Stimulated activated effector memory CD8-positive, alpha-beta T cell treated with anti-CD3 and anti-CD28 coated beads, Interleukin-12 subunit alpha, Interleukin-12 subunit beta, amount 100 ng/mL, for 72 hours (primary cell): ENCODE measurements at places on chromosomes 7 and 10.

DNA sequence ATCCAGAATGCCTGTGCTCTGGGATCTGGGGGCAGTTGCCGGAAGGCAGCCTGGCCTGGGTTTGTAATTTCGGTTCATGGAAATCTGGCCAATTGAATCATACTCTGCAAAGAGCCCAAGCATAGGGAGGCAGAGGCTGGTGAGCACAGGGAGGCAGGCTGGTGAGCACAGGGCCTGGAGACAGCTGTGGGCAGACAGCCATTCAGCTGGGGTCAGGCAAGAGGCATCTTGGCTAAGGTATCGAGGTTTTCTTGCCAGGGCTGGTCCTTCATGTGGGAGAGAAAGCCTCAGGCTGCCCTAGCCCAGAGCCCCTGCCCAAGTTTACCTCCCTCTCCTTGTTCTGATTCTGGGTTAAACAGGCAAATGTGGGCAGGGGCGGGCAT, 63.7 kb upstream of the BAIAP2L1 start:
- DNase-seq, result no peak

DNA sequence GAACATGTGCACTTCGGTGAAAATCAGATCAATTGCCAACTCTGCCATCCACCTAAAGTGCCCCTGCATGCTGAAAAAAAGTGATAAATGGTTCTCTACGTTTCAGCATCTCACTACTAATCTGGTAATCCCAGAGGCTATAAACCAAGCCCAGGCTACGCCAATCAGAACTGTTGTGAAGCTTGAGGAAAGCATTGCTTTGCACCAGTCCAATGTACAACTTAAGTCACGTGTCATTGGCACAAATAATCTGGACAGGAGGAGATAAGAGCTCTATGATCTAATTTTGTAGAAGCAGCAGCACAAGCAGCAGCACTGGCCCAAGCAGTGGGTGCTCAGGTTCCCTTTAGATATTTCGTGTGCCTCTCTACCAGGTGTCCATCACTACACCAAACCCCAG, 4.4 kb upstream of the EGR2 start:
- no peak for DNase-seq

GRCh38 chr7:111090846-111091245, at the start of gene LRRN3:
LRRN3 (plus strand) TSS chr7:111091127; CDS start chr7:111122773, 31,646 bp downstream.
- no peak for DNase-seq

GRCh38 chr10:56880606-56881005, 519.5 kb upstream of the ZWINT start:
- no peak for DNase-seq

GRCh38 chr10:129939416-129940275, 24.4 kb downstream of the EBF3 start:
- no peak for DNase-seq

GRCh38 chr7:140696680-140697446, at the start of gene NDUFB2:
NDUFB2 (plus strand) TSS chr7:140696708; CDS start chr7:140696745, 37 bp downstream.
- DNase-seq, result peak; percentile 94
